Kidney epithelial cell (primary cell): ENCODE measurements at places on chromosomes 2 and 18. TPM values are rescaled to one million over a fixed set of nuclear protein-coding genes. Genes with fewer than 3 reads are reported as not detected.
A peak's percentile ranks its signal among the peaks of the same experiment; 100 is the strongest.

GRCh38 chr2:241271706-241272302 is 43.7 kb downstream of the HDLBP start:
- DNase-seq = peak; percentile 42

Gene DAW1
- total RNA-seq = not detected in 2 replicates

Gene MEP1B
- total RNA-seq = not detected in 2 replicates

DNA sequence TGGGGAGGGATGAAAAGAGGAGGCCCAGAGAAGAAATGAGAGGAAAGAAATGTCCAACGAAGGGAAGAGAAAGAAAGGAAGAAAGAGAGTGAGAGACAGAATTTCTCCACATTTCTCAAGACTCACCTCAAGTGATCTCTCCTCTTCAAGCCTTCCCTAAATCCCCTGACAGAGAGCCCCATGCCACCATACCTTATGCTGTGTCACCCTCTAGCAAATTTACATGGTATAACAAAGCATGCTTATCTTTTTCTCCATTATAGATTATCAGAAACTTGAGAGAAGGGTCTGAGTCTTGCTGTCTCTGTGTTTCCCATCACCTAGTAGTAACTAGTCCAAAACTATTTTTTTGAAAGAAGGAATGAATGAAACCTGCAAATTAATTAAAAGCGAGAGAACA is 1208.4 kb downstream of the DPP10 start:
- DNase-seq = no peak

- DNase-seq = no peak
These were observed 18.2 kb downstream of the IWS1 start for GRCh38 chr2:127508023-127508630.
